Activated T-cell treated with anti-CD3 and anti-CD28 coated beads, Interleukin-2, amount 50 U/mL, for 48 hours (primary cell): ENCODE measurements at places on chromosomes 1 and 21.

GRCh38 chr1:59751801-59752200 is 62.9 kb upstream of the HOOK1 start:
- no peak for DNase-seq

DNA sequence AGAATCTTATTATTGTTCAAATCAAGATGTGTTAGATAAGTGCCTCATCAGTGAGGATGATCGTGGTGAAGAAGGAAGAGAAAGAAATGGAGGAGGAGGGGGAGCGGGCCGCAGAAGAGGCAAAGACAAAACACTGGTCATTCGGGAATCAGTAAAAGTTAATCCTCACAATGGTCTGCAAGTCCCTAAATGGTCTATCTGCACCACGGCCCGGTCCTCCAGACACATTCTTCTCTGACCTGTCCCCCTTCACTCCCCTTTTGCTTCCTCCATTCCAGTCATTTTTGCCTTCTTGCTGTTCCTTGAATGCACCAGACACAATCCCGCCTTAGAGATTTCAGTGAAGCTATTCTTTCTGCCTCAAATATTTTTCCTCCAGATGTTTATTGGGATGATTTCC is 240.1 kb upstream of the ADGRL2 start:
- DNase-seq = no peak

DNA sequence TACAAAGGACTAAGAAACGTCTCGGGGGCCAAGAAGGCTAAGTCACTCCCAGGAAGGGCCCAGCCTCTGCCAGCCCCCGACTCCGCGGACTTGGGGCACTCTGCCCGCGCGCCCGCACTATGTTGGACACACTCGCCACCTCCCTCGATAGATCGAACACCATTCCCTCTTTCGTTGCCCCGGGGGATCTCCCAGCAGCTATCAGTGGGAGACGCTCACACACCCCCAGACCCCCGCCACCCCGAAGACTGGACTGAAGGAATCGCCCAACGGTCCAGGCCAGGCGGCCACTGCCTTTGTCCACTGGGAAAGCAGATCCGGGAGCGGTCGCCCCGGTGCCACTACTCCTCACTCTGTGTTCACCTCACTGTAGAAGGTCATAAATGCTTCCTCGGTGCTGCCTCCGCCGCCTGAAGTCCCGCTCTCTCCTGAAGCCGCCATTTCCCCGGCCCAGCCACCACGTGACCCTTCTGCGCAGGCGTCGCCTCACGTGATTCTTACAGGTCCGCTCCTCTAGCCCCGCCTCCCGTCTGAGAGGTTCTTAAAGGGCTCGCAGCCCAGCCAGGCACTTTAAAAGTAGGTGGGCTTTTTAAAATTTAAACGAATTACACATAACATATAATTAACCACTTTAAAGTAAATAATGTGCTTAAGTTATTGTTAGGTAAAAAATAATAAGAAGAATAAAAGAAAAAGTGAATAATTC is at the start of gene DNAJC8:
TSS of gene DNAJC8 (minus strand) at position 472 of the 706 bp plus-strand sequence. CDS start at position 441, 31 bp downstream.
- peak; percentile 96 for DNase-seq

- DNase-seq = no peak
These were observed 12.3 kb downstream of the OR2T11 start for GRCh38 chr1:248622570-248623001.

- DNase-seq = no peak
These were observed 70.3 kb downstream of the MORN1 start for GRCh38 chr1:2320760-2321667.

DNA sequence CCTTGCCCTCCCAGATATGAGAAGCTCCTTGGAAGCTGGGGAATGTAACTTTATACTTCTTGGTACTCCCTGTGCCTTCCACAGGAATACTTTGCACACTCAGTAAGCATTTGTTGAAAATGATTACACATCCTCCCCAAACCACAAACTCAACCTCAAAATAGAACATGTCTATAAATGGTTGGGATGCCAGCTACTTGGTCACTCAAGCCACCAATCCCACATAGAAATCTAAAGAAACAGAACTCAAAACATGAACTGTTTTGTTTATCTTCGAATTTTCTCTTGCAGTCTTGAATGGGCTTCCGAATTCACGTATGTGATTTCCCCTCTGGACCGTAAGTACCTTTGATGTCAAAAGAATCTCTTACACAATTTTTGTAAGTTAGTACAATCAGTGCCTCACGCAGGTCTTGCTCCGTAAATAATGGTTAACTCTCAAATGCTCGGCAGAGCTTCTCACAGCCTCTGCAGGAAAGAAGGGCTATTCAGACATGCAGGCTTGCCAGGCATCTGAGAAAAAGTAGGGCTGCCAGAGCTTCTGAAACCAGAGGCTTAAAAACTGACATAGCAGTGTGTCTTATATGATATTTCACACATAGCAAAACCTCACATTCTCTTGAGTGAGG is 26.9 kb downstream of the SORT1 start:
- no peak for DNase-seq

GRCh38 chr1:47906009-47906432 is 91.2 kb downstream of the TRABD2B start:
- DNase-seq = no peak

DNA sequence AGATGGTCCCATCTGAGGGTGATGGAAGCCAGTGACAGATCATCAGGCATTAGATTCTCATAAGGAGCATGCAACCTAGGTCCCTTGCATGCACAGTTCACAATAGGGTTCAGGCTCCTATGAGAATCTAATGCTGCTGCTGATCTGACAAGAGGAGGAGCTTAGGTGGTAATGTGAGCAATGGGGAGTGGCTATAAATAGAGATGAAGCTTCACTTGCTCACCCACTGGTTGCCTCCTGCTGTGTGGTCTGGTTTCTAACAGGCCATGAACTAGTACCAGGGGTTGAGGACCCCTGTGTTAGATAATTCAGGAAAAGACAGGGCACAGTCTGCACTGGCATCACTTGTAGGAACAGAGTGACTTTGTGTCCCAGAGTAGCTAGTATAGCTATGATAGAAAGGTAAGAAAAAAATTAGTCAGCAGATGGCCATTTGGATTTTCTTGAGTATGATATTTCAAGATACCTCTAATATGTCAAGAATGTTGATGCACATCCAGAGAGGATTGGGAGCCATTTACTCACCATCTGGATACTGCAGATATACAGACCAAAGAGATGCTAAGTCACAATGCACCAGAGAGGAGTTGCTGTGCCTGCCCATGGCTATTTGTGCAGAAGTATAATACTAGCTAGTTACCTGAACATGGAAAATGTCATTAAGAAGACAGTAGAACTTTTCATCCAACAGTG is 53.6 kb downstream of the ADCY10 start:
- DNase-seq = no peak

DNA sequence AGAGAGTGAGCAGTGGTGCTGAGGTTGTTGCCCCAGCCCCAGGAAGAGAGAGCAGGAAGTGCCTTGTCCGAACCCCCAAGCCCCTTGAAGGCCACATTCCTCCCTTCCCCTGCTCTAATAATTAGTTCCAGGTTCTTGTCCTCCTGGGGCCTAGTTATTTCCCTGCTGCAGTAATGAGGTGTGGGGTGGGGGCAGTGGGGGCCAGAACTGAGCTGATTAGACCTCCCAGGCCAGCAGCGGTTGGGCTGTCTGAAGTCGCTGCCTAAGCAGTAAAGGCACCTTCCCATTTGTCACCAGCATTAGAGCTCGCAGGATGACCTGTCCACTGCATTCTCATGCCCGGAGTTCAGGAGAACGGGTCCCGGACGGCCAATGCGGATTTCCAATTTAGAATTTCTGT is 186.5 kb upstream of the CSF3R start:
- no peak for DNase-seq

DNA sequence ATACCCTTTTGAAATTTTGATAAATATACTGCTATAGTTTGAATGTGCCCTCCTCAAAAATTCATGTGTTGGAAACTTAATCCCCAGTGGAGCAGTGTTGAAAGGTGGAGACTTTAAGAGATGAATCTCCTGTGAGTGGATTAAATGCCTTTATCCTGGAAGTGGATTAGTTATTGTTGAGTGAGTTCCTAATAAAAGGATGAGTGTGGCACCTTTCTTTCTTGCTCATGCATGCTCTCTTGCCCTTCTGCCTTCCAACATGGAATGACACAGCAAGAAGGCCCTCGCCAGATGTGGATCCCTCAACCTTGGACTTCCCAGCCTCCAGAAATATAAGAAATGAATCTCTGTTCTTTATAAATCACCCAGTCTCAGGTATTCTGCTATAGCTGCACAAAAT is 51.8 kb downstream of the CD160 start:
- DNase-seq = no peak

GRCh38 chr1:240712014-240712731 is 100.2 kb upstream of the GREM2 start:
- DNase-seq = no peak

DNA sequence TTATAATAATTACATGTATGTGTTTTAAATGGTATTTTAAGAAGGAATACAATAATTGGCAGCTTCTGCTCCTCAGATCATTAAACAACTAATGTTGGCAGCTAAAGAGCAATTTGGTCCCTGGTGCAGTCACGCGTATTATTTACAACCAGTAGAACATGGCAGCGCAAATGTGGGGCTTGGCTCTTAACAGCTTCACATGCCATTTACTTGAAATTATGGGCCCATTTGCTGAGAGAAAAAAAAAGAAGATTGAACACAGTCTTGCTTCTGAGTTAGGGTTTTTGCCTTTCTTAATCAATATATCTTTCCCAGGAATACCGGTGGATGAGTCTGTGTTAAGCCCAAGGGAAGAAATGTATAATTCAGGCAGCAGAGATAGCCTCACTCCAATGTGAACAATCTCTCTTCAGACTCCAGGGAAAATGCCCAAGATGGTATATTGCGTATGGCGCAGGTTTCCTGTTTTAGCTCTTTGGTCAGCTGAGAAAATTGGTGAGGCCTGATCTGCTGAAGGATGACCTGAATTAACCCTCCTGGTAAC is 174.5 kb downstream of the DISC1 start:
- DNase-seq = no peak

DNA sequence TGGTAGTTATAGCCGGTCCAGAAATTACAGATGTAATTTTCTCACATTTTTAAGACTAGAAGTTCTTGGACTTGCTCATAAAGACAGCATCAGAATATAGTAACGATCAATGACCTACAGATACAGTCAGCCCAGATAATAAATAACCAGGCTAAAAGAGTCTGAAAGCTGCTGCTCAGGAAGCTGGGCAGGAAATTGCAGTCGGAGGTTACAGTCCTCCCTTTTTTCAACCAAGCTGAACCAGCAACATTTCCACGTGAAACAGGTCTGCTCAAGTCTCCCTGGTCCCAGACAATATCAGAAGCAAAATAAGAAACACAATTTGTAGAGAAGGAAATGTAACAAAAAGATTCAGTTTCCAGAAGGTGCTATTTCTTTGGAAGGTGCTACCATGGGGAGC is 457.4 kb downstream of the SIPA1L2 start:
- DNase-seq = no peak

DNA sequence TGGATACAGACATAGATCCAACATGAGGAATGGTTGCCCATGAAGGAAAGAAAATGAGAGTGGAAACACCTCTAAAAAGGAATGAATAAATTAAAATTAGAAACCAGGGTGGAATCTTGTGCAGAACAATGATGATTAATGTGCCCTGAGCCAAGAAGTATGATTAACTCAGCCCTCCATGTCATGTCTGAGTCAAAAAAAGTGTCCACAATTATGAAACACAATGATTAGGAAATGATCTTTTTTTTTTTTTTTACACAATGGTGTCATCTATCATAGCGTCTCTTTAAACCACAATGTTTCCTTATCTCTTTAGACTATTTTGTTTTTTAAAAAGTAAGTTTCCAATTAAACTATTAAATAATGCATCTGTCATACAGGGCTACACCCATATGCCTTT is 78.9 kb upstream of the RAB4A start:
- DNase-seq = no peak

GRCh38 chr1:107664982-107665925 is 299.7 kb downstream of the VAV3 start:
- DNase-seq = no peak

- peak; percentile 45 for DNase-seq
These were observed 478 bp upstream of the PRDM2 start for GRCh38 chr1:13699510-13699909.

DNA sequence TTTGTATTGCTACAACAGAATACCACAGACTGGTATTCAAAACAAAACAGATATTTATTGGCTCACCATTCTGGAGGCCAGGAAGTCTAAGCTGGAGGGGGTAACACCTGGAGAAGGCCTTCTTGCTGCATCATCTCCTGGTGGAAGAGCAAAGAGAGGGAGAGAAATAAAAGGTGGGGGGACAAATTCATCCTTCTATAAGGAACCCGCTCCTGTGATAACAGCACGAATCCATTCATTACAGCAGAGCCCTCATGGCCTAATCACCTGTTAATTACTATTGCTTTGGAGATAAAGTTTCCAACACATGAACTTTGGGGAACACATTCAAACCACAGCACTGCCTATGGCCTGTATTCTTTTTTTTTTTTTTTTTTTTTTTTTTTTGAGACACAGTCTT is 5.4 kb downstream of the S100A2 start:
- DNase-seq = no peak

DNA sequence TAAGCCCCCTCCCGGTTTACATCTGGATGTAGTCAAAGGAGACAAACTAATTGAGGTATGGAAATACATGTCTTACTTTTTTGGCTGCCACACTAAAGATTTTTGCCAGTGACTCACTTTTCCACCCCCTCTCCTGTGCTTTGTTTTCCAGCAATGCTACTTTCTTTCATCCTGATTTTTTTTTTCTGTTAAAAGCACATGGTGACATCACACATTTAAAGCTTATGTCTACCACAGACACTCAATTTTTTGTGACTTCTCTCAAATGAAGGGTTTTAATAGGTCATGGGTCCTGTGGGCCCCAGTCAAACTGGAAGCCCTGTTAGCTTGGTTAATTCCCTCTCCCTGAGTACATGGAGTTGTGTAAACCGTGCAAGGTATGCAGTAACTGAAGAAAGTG is 2.2 kb downstream of the PPP1R8 start:
- DNase-seq = no peak

DNA sequence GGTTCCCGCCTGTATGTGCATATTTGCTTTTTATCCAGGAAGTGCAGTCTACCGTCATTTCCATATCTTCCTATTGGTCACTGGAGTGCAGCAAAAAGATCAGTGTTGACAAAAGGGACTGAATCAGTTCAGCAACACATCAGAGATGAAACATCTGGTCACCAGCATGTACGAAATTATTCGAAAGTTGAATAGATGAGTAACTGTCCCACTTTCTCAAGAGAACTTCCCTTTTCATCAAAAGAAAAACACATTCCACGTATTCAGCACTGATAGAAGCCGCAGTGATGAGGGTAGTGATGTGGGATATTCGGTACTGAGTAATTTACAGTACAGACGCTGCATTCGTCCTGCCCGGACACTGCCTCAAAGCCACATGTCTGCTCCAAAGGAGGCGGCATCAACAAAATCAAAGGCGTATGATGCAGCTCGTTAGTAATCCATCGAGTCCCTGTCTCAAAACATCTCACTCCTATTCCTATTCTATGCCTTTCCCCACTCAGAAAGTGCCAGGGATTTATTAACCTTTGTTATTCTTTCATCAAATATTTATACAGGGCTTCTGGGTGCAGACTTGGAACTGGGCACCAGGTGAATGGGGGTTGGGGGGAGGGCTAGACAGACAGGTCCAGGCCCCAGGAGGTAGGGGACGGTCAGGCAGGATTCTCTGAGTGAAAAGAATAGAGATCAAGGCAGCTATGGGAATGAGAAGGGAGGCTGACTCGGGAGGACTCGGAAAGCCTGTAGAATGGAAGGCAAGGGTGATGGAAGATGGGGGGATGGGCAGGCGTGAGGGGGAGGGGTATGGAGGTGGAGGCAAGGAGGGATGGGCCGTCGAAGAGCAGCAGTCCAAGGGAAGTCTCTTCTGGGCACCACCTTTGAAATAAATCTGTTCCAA is 79.5 kb upstream of the SLC45A1 start:
- no peak for DNase-seq
